Cortex of kidney (tissue), 1 donor: ENCODE measurements at places on chromosomes 3 and 15.

- no peak for DNase-seq
These were observed 83.6 kb downstream of the CLSTN2 start for GRCh38 chr3:140018556-140018955.

GRCh38 chr3:112605285-112605684, 35.7 kb downstream of the CCDC80 start:
- DNase-seq, result no peak

- DNase-seq, result no peak
These were observed 16.1 kb downstream of the MAP2K1 start for GRCh38 chr15:66402761-66403284.

GRCh38 chr3:95312650-95313049, 1249.8 kb downstream of the NSUN3 start:
- no peak for DNase-seq

- DNase-seq, result no peak
These were observed 79.2 kb downstream of the SH3GL3 start for GRCh38 chr15:83526319-83526718.

GRCh38 chr3:64930891-64931290, 243.1 kb upstream of the ADAMTS9 start:
- DNase-seq, result no peak
